Left forelimb (tissue), 1 donor: ENCODE measurements at places on chromosomes 11 and 22.

DNA sequence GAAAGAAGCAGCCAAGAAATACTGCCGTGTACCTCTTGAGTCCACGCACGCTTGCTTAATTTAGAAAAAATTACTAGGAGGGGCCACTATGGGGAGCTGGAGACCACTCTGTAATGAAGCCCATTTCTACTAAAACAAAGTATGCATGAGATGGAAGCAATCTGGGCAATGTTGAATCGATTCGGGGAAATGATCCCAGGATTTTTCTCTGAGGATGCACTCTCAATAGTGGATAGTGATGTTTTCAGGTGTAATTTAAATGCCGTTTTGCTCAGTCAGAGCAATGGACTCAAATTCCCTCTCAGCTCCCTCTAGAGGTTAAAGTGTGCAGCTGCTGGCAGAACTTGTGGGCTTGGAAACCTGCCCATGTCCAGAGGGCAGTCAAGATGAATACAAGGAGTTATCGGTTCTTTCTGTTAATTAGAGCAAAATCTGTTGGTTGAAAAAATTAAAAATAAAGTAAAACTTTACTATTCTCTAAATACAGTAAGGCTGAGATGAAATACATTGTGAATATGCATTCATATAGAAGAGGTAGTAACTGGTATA is 64.1 kb downstream of the ME3 start:
- DNase-seq: peak; percentile 76

DNA sequence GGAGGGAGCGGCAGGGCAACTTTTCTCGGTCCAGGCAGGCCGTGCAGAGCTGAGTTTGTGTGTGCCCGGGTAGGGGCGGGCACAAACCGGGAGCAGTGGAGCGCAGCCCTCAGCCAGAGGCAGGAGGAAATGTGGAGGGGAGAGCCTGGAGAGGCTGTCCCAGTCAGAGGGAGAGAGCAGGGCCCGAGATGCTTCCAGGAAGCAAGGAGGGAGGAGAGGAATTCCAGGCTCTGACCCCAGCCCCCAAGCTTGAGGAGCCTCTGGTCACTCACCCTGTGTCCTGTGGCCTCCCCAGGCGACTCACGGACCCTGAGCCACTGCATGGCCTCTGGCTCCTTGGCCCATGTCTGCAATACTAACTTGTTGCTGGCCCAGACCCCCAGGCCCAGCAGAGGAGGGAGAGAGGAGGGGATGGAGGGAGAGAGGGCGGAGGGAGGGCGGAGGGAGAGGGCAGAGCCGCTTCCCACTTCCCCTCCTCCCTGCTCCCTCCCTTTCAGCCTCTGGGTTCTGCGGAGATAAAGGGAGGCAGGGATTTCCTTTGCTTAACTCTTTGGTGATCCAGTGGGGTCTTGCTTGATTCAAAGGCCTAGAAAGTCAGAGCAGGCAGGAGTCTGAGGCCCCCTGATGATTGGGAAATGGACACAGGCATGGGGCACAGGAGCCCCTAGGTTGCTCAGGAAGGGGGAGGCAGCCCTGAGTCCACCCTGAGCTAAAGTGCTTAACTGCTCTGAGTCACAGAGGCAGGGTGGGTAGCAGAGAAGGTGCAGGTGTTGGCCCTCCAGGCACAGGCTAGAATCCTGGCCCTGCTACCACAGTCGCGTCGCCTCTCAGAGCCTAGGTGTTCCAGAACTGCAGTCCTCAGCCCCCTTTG is at the start of gene C1QTNF6:
Gene C1QTNF6 (minus strand): TSS at position 357 of the 871 bp plus-strand sequence. CDS start 34 bp downstream, at position 323.
- peak; percentile 82 for DNase-seq

- DNase-seq: no peak
Measured at GRCh38 chr11:107859459-107860239, 1.1 kb upstream of the SLC35F2 start.

- DNase-seq: no peak
Measured at GRCh38 chr22:21026783-21027692, 5.3 kb downstream of the SLC7A4 start.

GRCh38 chr11:95241681-95242081 is 10.7 kb upstream of the SESN3 start:
- no peak for DNase-seq

- no peak for DNase-seq
Measured at GRCh38 chr11:73833067-73833466, 43.6 kb downstream of the COA4 start.

DNA sequence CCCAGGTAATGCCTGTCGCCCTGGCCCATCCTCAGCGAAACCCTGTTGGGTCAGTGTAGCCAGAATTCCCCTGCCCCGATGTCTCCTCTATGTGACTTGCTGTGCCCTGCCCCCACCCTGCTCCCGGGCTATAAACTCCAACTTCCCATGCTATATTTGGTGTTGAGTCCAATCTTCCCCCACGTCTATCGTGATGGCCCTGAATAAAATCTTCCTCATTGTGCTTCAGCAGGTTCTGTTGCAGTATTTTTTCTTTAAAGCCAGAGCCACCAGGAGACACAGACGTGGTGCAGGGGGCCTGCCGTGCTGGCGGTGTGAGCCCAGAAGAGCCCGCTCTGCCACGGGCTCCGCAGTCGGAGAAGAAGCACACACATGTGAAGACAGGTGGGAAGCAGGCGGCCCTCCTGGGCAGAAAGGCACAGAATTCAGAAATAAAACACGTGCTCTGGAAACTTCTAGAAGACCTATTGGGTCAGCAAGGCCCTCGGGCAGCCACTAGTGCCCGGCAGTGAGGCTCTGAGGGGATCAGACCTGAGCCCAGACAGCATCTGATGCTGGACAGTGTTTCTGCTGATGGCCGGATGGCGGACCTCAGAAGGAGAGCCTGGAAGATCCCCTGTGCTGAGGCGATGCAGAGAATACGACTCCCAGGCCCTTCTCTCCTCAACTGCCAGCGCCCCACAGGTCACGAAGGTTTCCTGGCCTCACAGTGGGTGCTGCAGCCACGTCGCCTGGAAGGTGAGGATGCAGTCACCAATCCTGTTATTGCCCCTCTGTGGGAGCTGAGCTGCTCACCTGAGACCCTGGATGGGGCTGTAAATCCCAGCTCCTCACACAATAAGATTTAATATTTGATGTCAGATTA is 501.9 kb downstream of the BRD1 start:
- peak; percentile 34 for DNase-seq

DNA sequence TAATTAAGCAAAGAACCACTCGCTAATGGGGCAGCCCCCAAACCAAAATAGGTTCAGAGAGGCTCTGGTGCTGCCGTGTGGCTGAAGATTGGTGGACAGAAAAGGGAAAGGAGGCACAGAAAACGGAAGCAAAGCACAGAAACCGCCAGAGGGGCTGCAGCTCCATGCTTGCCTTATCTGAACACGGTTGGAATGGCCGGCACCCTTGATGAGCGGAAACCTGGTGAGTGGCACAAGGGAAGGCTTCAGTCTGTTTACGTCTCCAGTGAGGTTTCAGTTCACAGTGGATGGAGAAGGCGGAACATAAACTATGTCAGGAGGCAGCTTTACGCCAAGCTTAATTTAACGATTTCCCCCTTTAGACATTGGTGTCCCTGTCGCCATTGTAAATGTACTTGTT is 5.2 kb upstream of the PRR33 start:
- DNase-seq: no peak

DNA sequence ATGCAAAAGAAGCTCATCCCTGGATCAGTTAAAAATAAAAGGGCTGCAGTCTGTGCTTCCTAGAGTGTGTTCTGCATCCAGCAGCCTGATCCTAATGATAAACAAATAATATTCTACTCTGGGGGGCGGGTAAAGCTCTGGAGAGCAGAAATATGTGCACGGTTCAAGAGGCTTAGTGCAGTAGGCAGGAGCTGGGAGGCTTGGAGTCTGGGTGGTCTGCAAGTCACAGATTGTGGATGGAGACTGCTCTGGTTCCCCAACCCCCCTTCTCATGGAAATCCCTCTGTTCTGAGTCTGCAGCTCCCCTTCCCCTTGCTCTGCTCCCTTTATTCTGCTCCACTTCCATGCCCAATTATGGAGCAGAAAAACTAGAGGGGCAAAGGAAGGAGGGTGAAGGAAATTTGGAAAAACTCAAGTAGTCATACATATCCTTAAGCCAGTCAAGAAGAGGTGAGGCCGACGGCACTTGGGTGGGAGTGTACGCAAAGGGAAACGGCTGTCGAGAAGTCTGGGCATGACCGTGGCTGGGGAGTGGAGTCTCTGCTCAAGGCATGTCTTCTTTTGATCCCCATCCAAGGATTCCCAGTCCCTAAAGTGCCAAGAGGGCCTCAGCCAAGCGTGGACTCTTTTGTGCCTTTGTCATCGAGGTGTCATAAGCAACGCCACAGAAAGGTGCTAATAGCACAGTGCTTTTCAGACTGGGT is 16.3 kb upstream of the CLMP start:
- no peak for DNase-seq

DNA sequence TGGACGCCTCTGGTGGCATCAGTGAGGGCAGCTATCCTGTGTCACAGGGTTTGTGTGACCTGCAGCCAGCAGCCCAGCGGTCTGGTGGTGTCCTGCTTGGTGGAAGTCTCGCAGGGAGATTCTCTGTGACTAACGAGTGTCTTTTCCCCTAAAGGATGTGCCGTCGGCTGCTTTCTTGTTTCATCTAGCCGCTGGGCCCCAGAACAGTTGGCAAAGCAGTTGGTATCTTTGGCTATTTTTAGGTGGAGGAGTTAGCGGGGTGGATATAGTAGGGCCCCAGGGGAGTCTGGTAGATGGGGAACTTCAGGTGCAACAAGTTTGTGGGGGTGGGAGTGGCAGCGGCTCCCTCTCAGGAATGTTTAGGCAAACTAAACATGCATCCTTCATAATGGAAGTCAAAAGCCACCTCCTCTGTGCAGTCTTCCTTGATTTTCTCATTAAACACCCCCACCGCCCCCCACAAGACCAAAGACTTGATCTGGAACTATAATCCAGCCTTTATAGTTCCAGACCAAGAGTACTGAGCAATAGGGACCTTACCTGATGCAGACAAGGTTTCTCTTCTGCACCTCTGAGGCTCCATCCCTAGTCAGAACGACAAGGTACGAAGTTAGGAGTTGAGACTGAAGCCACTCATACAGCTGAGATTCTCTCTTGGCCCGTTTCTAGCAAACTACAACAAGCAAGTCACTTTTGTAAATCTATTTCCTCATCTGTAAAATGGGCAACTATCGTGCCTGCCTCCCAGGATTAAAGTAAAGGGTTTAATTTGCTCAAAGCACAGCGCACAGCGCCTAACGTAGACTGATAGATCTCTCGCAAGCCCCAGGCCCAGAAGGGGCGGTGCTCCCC is 1.1 kb upstream of the PELI3 start:
- DNase-seq: no peak

- DNase-seq: no peak
Measured at GRCh38 chr11:130624971-130625544, 176.6 kb downstream of the ADAMTS15 start.
